Activated CD8-positive, alpha-beta memory T cell treated with anti-CD3 and anti-CD28 coated beads, Interleukin-2, amount 10 ng/mL, durations not matched to agents 7 days and 5 days (primary cell): ENCODE measurements at places on chromosomes 2 and 18. TPM values are rescaled to one million over a fixed set of nuclear protein-coding genes. Genes with fewer than 3 reads are reported as not detected.

CLEC4F gene
- not detected for total RNA-seq

AQP12A gene
- not detected for total RNA-seq

OTOF gene
- 115 TPM for total RNA-seq

EVA1A gene
- total RNA-seq = not detected

HOXD12 gene
- not detected for total RNA-seq

EGR4 gene
- 0.15 TPM for total RNA-seq

IL37 gene
- total RNA-seq = not detected

CCDC88A gene
- 10.9 TPM for total RNA-seq

CERKL gene
- not detected for total RNA-seq

CHST9 gene
- total RNA-seq = not detected

SANBR gene
- total RNA-seq = 6.4 TPM

SLC8A1 gene
- total RNA-seq = 0.44 TPM

IAH1 gene
- total RNA-seq = 72.1 TPM

FIGN gene
- not detected for total RNA-seq

DAW1 gene
- total RNA-seq = not detected

OR6B2 gene
- total RNA-seq = not detected

AQP4 gene
- not detected for total RNA-seq

BIRC6 gene
- 99.5 TPM for total RNA-seq

ACADL gene
- total RNA-seq = not detected

MAP3K19 gene
- not detected for total RNA-seq

TNS1 gene
- 4.4 TPM for total RNA-seq

ALPP gene
- total RNA-seq = not detected
